ENCODE measurements at places on chromosomes 7 and 10.

DNA sequence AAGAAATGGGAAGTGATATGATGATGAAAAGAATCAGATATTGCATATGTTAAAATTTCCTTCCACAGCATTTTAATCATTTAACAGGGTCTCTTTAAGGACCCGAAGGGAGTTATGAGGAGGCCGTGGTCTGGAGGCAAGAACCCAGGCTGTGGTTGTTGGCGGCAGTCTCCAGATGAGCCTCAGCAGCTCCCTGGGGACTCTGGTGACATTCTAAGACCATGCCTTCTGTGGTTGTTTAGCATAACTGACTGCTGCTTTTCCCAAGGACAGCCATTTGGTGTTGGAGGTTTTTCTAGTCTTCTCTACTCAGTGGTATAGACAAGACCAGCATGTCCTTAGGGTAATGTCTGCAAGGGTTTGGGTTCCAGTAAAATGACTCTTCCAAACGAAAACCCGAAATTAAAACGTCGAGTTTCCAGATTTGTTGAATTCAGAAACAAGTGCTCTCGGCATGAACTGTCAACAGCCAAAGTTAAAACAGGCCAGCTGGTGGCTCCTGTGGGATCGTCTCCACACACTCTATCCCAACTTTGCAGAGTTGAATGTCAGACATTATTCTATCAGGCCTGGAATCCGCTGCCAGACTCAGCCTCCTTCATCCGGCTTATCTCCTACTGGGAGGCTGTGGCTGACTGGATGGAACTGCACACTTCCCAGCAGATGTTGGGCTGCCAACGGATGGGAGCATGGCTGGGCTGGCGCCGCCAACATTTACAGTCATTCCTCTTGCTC is 183.1 kb downstream of the TAX1BP1 start:
- DNase-seq: no peak

DNA sequence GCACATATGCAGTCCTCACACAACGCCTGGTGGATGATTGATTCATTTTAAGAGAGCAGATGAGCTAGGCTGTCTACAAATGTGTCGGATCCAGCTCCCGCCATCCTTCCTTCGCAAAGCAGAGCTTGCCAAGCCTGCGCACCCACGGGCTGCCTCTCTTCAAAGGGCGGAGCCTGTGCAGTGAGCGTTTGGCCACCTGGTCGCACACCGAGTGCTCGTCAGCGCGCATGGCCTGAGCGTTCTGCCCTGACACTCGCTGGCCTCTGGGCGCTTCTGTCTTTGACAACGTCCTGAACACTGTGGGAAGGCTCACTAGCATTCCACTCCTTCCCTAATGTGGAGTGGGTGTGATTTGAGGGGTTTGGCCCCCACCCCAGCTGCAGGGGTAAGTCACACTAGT is 47.1 kb upstream of the TMEM72 start:
- DNase-seq: no peak

GRCh38 chr10:124374535-124375352 is 44.0 kb downstream of the OAT start:
- no peak for DNase-seq

GRCh38 chr10:31075881-31076609 is 44.4 kb upstream of the ZNF438 start:
- DNase-seq: no peak

- DNase-seq: no peak
These were observed 133.8 kb upstream of the PLXNA4 start for GRCh38 chr7:132709971-132710567.

DNA sequence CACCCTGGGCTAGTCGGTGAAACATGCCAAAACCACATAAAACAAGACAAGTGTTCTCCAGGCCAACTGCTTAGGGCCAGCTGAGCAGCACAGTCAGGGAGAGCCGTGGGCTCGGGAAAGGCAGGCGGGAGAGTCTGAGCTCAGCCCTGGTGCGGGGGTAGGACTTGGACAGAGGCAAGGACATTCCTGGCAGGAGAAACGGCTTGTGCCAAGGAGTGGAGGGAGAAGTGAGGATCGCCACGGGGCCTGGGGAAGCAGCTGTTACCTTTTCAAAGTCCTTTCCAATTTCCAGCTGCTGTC is 4.2 kb downstream of the ELN start:
- DNase-seq: no peak

Measured in stimulated activated CD4-positive, alpha-beta T cell treated with anti-CD3 and anti-CD28 coated beads, Interleukin-12 subunit alpha, Interleukin-12 subunit beta, amount 100 ng/mL, for 24 hours (primary cell).